ENCODE measurements at places on chromosomes 3 and 15.

DNA sequence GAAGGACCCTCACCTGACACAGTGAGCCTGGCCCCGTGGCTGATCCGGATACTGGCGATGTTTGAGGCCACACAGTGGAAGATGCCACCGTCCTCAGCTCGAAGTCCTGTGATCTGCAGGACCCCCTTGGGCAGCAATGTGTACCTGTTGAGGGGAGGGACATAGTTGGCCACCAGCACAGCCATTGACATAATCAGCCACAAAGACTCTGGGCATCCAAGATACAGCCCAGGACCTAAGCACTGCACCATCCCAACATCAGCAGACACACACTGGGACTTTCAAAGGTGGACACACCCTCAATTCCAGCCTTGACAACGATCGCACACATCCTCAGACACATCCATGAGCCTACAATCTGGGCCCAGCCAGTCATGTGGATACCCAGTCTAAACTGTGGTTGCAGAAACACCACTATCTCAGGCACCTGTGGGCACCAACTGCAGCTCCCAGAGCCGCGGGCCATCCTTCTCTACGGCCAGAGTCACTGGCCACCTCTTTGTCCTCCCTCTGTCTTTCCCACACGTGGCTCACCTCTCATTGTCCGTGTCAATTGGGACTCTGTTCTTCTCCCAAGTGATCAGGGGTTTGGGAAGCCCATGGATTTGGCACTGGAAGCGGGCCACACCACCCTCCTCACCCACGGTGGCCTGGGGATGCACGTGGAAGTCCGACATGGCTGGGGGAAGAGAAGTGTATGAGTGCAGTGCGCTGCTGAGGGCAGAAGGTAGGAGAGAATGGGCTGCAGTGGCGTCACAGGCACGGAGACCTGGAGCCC, 31.0 kb downstream of the RNU5B-1 start:
- no peak for DNase-seq

DNA sequence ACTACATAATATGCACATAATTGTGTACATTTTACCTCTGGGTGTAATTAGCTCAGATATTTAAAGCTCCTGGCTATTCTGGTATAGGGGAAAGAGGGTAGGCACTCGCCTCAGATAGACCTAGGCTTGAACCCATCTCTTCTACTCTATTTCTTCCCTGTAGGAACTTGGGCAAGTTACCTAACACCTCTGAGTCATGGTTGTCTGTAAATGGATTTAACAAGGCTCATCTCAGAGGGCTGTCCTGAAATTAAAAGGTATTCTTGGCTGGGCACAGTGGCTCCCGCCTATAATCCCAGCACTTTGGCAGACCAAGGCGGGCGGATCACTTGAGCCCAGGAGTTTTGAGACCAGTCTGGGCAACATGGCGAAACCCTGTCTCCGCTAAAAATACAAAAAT, 30.7 kb downstream of the NANOGP8 start:
- DNase-seq: no peak

DNA sequence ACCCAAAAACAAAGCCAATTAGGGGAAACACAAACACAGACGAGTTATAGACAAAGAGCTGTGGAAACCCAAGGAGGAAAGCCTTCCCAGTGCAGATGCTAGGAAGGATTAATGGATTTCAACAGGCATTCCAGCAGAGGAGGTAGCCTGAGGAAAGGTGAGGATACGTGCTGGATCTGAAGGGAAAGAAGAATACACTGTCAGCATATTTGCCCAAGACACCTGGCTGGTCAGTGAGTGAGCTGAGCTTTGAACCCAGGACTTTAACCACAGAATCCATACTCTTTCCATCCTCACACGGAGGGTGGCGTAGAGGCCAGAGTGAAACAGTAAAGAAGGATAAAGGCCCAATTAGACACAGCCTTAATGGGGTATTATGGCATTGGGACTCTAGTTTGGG, 9.1 kb upstream of the BFSP2 start:
- no peak for DNase-seq

DNA sequence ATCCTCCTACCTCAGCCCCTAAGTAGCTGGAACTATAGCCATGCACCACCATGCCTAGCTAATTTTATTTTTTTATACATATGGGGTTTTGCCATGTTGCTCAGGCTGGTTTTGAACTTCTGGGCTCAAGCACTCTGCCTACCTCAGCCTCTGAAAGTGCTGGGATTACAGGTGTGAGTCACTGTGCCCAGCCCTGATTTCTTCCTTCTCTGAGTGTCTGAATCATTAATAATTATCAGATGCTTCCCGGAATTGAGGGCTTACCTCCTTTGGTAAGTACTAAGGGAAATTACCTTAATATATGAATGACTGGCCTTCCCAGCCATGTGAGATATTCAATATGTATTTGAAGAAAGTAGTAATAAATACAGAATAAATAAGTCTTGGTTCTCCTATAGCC, 7.2 kb downstream of the CLPX start:
- no peak for DNase-seq

DNA sequence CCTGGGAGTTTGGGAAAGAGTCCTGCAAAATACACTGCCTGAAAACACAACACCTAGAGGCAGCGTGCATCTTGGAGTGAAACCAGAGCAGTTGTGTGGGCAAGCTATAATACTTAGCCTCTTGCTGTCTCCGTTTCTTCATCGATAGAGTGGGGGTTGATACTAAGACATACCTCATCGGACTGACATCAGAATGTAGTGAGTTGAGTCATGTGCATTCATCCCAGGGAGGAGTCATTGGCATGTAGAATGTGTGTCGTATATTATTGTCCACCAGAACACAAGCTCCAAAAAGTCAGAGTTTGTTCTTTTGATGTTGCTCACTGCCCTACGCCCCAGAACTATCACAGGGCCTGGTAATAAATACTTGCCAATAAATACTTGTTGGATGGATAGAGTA, 4.3 kb downstream of the SNTN start:
- DNase-seq: no peak

DNA sequence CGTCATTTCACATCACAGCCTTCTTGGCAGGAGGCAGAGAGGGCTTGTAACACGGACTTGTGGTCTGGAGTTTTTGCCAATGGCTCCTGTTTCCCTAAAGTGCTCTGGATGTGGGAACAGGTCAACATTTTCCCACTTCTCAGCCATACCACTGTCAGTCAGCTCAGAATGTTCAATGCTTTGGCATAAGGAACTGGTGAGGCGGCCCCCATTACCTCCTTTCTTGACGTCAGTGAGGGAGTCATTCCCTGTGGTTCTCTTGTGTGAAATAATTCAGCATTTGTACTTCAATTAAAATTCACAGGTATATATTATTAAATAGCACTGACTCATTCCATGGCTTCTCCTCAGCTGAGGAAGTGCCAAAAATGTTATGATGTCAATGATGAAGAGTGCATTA, 167.1 kb downstream of the P3H2 start:
- DNase-seq: no peak
